ENCODE measurements at places on chromosomes 4 and X.

DNA sequence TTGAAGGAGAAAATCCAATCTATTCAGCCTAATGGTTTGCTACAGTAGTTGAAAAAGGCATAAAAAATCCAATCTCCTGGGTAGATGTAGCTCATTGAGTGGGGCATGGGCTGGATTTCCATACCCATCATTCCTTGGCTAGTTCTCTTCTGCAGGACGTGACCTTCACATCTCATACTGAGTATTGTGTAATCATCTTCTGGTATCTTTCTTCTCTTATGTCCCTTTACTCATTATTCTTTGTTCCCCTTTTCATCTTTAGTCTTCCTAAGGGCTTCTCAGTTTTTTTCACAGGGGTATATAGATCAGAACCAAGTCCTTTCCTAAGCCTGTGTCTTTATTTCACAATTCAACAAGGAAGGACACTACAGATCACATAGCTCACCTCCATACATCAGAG lies 727.6 kb upstream of the MAGEB2 start:
- no peak for DNase-seq
- no peaks in the 10 kb centered on the region for H3K4me1 ChIP-seq
- H3K27ac ChIP-seq: no peak overlapping the region
- H3K27me3 ChIP-seq: no peaks in the 10 kb centered on the region

GRCh38 chr4:140861359-140862176 lies 105.4 kb upstream of the TBC1D9 start:
- no peaks in the 10 kb centered on the region for H3K36me3 ChIP-seq
- H3K27ac ChIP-seq: no peak overlapping the region
- no peaks in the 10 kb centered on the region for H3K27me3 ChIP-seq
- DNase-seq: peak; percentile 11
- no peak overlapping the region for H3K4me3 ChIP-seq
- peaks cover 5% of the 10 kb centered on the region for H3K4me1 ChIP-seq

DNA sequence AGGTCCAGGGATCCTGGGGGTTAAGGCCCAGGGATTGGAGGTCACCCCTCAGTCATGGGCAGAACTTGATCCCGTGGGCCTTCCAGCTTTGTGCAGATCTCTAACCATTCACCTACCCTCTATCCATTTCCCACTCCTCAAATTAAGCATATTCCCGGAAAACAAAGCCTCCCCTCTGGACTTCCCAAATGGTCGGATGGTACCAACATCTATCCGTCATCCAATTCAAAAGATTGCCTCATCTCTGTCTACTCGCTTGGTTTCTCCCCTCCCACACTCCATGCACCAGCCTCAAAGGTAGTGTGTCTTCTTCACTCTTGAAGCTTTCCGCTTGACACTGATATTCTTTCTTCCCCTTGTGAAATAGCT lies 473 bp upstream of the BCLAF3 start:
- no peaks in the 10 kb centered on the region for H3K36me3 ChIP-seq
- H3K27me3 ChIP-seq: peaks cover 14% of the 10 kb centered on the region
- peak overlapping the region; percentile 80 for H3K4me3 ChIP-seq
- DNase-seq: no peak
- peak overlapping the region; percentile 90 for H3K27ac ChIP-seq

DNA sequence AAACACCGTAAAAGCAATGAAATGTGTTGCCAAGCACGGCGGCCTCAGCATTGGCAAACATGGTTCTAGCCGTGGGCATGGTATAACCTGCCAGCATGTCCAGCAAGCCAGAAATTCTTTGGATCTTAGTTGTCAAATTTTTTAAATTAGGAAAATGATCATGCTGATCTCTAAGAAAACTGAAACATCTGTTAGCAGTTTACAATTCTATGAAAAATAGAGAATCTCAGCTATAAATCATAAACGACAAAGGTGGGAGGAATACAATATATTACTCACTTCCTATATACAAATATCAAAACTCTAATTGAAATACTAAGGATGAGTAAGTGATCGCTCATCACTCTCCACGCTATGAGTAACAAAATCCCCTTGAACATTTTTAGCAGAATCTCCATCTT lies 130.3 kb downstream of the ADGRA3 start:
- H3K36me3 ChIP-seq: no peaks in the 10 kb centered on the region
- H3K27me3 ChIP-seq: peaks cover 2% of the 10 kb centered on the region
- no peak for DNase-seq
- H3K27ac ChIP-seq: no peak overlapping the region
- H3K4me1 ChIP-seq: no peaks in the 10 kb centered on the region

DNA sequence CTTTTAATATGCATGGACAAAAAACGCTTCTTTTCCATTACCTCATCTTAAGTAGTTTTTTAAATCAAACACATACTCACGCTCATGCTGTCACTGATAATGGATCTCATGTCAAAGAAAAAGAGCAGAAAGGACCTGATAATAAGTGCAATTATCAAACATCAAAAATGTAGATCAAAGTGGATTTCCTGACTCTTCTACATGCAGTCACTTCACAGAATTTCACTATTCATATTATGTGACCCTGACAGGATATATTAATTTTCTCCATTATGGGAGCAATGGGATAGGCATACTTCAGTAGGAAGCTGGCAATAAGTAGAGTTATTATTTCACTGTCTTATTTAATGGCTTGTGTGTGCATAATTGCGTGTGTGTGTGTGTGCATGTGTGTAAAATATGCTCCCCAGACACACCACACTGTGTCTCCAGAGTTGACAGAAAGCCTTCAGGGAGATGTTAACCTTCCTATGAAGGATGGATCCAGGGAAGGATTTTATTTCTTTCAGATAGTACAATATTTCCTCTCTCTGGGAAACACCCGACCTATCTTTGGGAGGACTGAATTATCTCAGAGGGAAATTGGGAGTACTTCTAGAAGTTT lies 445.2 kb downstream of the SH2D1A start:
- no peaks in the 10 kb centered on the region for H3K4me1 ChIP-seq
- H3K27me3 ChIP-seq: no peaks in the 10 kb centered on the region
- no peak overlapping the region for H3K4me3 ChIP-seq
- H3K36me3 ChIP-seq: no peaks in the 10 kb centered on the region

DNA sequence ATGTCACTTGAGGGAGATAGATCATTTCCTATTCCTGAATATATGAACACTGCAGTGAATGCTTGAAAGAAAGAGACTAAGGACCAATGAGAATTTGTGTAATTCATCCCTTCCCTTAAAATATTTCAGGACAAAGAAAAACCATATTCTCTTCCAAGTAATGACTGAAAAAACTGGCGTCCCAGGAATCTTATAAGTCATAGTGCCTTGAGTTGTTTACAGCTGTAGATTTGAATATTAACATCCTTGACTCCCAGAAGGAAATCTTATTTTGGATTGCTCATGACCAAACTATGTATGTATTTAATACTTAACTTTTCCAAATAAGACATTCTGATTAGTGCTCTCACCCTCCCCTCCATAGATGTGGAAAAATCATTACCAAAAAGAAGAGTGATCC lies 55.5 kb downstream of the CLDN22 start:
- no peak overlapping the region for H3K27ac ChIP-seq
- no peaks in the 10 kb centered on the region for H3K27me3 ChIP-seq
- H3K4me1 ChIP-seq: peaks cover 7% of the 10 kb centered on the region

GRCh38 chrX:100687128-100687527 lies 43.1 kb downstream of the SRPX2 start:
- DNase-seq: no peak
- H3K27ac ChIP-seq: no peak overlapping the region
- H3K27me3 ChIP-seq: peaks cover 2% of the 10 kb centered on the region
- H3K4me1 ChIP-seq: peaks cover 5% of the 10 kb centered on the region

DNA sequence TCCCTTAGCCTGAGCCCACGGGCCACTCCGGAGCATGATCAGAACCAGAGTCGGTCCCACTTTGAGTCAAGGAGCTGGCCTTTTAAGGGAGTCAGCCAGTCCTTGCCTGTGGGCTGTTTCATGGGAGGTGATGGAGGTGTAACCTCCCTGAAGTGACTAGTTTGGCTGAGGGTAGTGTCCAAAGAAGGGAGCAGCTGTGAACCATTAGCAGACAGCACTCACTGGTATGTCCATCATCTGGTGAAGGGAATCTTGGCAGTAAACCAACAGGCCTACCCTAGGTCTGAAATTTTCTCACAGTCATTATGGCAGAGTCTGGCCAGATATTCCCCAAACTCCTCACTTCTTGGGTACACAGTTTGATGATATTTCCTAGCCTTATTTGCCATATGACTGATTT lies 12.3 kb upstream of the REPS2 start:
- H3K27ac ChIP-seq: no peak overlapping the region
- H3K4me3 ChIP-seq: no peak overlapping the region
- H3K36me3 ChIP-seq: no peaks in the 10 kb centered on the region
- no peak for DNase-seq
- no peaks in the 10 kb centered on the region for H3K4me1 ChIP-seq

- H3K27ac ChIP-seq: no peak overlapping the region
- H3K27me3 ChIP-seq: peaks cover 2% of the 10 kb centered on the region
- no peak overlapping the region for H3K4me3 ChIP-seq
- H3K4me1 ChIP-seq: no peaks in the 10 kb centered on the region
Measured at GRCh38 chr4:177640864-177641263, 198.6 kb upstream of the AGA start.
